ENCODE measurements at places on chromosomes 2 and 18.

DNA sequence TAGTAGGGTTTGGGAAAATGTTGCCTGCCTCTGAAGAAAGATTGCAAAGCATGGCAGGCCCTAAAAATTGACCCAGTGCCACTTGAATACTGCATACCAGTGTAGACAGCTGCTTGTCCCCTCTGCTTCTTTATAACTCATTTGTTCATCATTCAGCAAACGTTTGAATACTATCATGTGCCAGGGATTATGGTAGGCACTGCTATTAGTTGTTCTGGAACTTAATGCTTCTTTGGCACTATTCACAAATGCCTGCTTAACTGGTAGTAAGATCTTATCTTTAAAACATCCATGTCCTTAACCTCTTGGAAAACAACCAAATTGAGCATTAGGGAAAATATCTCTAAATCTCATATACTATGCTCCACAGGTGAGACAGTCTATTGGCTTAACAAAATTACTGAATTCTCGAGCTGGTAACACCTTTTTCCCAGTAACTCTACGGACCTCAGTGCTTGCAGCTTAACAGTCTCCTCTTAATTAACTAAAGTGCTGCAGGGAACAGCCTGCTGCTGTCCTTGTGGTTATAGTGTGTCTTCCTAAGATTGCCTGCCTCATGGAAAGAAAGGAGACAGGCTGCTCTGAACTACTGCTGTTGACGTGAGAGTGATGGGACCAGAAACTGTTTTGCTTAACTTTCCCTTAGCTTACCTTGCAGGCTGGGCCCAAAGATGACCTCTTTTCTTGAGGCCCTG is 93.2 kb downstream of the MIB1 start:
- DNase-seq: no peak

DNA sequence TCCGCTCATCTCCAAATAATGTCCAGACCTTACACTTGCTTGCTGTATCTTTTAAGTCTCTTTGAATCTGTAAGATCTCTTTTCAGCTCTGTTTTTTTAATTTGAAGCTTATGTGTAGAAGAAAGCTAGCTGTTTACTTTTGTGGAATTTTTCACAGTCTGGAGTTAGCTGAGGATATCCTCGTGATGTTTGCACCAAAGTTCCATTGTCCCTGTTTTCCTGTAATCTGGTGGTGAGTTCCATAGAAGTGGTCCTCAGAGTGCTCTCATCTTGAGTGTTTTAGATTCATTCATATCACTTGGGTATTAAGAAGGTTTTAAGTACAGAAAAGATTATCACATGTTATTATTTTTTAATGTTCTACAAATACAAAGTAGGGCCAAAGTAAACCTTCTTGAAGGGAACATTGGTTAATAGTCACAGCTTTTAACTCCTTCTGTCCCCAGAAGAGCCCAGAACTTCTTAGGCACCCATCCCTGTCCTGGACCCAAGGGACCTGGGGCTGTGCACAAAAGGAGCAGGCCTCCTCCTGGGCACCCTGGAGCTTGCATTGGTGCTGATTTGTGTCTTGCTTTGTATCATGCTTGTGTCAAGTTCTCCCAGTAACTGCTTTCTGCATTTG is 15.0 kb downstream of the MLPH start:
- DNase-seq: no peak

DNA sequence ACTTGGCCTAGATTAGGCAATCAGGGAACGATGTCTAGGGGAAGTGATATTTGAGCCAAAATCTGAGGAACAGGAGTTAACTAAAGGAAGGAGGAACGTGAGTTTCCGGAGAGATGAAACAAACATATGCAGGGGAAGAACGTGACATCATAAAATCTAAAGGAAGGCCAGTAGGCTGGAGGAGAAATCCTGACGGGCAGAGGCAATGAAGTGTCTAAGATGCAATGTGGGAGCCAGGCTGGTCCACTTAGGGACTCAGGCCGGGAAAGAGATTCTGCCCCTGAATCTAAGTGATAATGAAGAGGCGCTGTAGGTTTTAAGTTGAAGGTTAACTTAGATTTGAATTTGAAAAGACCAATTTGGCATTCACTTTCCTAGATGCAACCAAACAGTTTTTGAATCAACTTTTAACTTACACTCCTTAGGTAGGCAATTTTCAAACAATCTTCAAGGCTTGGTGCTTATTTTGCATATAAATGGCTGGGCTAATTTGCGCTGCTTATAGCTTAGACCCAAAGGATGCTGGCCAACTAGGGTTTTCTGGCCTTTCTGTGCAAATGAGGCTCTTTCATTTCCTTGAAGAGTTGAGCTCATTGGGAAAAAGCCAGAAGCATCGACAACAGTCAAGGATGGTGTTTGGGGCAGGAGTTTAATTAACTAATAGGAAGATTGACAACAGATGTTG is 221.7 kb downstream of the SOX11 start:
- DNase-seq: no peak

- DNase-seq: no peak
These were observed 140.7 kb downstream of the NOL4 start for GRCh38 chr18:34083910-34084535.

DNA sequence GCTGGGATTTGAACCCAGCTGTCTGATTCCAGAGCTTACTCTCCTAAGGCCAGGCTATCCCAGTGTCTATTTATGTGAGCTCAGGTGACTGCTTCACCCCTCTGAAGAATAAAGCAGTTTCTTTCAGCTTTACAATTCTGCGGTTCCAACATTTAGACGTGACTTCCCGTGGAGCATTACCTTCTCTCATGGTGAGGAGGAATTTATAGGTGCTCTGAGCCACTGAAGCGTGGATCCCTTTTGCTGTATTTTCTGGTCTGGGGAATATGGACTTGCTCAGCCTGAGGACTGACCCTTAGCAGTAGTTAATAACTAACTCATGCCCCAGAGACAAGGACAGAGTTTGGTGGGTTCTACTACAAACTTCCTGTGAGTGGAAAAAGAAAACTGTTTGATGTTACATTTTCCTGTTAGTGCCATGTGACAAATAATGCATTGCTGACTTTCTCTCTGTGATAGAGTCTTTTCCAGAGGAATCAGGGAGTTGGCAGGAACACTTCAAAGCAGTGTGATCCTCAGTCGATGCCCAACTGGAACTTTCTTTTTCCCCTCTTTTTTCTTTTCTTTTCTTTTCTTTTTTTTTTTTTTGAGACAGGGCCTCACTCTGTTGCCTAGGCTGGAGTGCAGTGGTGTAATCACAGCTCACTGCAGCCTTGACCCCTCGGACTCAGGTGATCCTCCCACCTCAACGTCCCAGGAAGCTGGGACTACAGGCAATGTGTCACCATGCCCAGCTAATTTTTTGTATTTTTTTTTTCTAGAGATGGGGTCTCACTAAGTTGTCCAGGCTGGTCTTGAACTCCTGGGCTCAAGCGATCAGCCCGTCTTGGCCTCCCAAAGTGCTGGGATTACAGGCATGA is 21.9 kb downstream of the CASP10 start:
- DNase-seq: no peak

DNA sequence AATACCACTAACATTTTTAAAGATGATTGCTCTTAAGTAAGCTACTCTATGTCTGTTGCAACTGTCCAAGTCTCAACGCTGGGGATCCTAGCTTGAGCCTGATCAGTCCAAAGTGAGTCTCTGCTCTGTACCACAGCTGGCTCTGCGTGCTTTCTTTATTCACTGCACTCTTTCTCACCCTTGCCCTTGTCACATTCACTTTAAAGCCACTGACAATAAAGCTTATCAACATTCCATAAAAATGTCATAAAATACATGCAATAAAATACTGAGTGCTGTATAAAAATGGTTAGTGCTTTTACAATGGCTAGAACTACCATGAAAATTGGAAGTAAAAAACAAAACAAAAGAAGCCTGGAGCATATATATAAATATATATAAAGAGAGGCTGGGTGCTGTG is 45.5 kb upstream of the LRRTM4 start:
- no peak for DNase-seq

- no peak for DNase-seq
These were observed 425.9 kb upstream of the PIK3C3 start for GRCh38 chr18:41529093-41529492.

DNA sequence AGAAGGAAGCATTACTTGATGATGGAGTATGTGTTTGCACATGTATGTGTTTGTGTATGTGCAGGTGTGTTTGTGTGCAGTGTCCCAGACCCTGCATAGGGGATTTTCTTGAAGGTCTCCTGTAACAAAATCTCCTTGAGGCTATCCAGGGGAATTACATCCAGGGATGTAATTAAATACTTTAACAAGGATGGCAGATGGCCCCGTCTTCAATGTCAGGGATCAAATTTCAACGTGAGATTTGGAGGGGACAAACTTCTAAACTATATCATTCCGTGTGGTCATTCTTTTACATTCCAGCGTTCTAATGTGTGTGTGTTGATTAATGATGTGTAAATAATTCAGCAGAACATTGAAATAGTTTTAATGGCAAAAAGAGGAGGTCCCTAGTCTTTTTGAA is 3.3 kb downstream of the UGT1A9 start:
- no peak for DNase-seq

GRCh38 chr2:212595036-212595654 is 56.5 kb upstream of the ERBB4 start:
- no peak for DNase-seq

DNA sequence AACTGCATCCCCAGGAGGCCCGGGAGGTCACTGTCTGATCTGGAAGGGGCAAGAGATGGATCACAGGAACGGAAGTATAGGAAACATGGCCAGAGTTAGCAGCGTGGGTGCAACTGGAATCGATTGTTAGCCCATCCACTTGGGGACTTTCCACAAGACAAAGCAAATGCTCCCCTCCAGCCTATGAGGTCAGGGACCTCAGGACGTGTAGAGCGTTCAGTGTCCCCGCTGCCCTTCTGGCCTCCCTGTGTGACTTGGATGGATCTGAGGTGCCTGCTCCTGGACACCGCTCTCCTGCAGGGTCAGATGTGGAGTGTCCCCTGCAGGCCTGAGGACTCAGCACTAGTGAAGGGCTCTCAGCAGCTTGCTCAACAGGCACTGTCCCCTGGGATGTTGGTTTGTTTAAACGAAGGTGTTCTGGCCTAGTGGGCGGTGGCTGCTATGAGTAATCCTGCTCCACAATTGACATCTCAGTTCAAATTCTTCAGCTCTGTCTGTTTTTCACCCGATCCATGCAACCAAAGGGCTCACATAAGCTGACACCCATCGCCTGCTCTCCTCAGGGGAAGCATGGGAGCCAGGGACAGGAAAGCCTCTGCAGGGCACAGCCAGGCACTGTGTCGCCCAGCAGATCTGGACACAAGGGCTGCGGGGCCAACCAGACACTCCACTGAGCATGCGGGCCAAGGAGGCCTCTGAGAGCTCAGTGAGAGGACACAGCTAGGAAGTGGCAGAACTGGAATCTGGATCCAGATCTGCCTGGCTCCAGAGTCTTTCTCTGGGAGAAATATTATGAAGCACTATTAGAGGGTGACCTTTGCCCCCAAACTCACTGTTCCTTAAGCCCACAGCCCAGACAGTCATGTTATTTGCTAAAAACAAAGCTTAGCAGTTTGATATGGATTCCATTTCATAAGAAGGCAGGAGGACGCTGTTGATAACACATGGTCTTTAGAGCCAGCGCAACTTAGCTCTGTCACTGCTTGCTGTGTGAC is 78.5 kb downstream of the RHOB start:
- DNase-seq: no peak

- no peak for DNase-seq
These were observed 404 bp upstream of the AKAIN1 start for GRCh38 chr18:5197461-5197860.

DNA sequence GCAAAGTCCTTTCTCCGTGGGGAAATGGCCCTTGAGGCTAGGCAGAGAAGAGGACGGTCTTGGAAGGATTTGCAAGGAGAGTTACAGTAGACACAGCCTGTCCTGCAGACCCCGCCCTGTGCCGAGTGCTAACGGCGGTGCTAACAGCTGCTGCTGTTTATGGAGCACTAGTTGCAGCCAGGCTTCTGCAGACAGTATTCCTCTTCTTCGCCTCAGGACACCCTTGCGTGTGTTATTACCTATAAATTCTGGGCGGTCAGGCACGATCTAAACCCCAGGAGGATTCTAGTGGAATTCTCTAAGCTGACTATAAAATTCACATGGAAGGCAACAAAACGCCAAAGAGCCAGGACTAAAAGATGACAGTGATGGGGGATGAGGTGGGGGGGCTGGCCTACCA is 139.8 kb downstream of the GLI2 start:
- DNase-seq: no peak

- DNase-seq: no peak
These were observed 58.6 kb downstream of the RMDN2 start for GRCh38 chr2:37983719-37984118.

DNA sequence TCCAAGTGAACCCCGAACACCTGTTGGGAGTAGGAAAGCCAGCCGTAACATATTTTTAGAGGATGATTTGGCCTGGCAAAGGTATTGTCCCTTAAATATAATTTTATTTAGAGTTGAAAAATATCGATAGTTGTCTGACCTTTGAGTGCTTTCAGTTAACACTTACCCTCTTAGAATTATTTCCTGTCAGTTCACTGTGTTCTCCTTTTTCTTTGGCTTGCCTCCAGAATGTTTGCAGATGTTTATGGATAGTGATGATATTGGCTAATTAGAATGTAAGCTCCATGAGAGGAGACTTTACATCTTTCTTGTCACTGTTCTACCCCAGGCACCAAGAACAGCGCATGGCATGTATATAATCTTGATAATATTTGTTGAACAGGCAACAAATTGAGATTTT is 19.8 kb downstream of the PIKFYVE start:
- no peak for DNase-seq

- no peak for DNase-seq
These were observed 28.4 kb downstream of the PMAIP1 start for GRCh38 chr18:59928201-59928600.

DNA sequence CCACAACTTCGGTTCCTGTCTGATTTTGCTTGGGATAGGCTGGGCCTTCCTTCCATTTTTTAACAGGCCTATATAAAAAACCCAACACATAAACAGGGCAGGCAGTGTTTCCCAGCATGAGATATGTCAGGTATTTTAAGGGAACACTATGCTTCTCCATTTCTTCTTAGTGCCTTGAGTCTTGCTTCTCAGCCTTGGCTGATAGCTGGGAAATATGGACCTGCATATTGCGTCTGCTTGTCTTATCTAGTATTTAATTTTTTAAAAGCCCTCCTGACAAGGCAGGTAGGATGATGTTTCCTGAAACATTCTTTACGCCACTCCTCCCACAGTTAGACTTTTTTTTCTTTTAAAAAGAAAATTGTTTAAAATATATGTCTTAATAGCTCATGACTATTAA is 45.5 kb upstream of the NABP1 start:
- no peak for DNase-seq

GRCh38 chr2:108347786-108348185 is 30.0 kb upstream of the SULT1C4 start:
- no peak for DNase-seq

- DNase-seq: no peak
These were observed 48.9 kb upstream of the LRP1B start for GRCh38 chr2:142179686-142180085.

GRCh38 chr2:62826141-62826540 is 120.6 kb downstream of the EHBP1 start:
- DNase-seq: no peak

GRCh38 chr2:197383825-197384224 is 51.0 kb downstream of the SF3B1 start:
- DNase-seq: no peak

- no peak for DNase-seq
These were observed 82.4 kb downstream of the BCL2 start for GRCh38 chr18:63236921-63237846.

All from effector CD4-positive, alpha-beta T cell (primary cell).